ENCODE measurements at places on chromosomes 3 and 15.

DNA sequence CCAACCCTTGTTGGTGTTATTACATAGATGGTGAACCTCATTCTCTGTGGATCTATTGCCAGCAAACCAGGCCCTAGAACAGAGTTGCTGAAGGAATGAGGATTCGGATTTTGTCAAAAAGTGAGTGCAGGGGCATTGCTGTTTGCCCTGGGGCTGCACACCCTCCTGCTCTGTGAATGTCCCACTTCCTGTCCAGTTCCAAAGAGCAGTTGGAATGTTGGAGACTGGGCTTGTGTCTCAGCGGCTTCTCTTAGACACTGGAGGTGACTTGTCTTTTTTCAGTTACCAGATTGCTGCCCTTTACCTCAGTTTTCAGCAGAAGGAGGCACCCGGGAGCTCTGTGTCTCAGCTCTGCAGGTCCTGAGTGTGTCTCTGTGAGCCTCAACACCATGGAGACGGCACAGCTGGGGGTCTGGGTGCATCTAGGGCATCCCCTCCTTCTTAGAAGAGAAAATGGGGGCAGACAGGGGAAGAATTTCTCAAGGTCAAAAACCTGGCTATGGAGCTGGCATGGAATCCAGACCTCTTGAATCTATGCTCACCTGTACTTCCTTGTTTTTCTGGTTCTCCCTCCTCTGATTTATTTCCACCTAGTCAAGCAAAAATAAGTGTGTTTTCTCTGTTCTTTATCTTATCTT lies 46.3 kb downstream of the LIMD1 start:
- DNase-seq: no peak

DNA sequence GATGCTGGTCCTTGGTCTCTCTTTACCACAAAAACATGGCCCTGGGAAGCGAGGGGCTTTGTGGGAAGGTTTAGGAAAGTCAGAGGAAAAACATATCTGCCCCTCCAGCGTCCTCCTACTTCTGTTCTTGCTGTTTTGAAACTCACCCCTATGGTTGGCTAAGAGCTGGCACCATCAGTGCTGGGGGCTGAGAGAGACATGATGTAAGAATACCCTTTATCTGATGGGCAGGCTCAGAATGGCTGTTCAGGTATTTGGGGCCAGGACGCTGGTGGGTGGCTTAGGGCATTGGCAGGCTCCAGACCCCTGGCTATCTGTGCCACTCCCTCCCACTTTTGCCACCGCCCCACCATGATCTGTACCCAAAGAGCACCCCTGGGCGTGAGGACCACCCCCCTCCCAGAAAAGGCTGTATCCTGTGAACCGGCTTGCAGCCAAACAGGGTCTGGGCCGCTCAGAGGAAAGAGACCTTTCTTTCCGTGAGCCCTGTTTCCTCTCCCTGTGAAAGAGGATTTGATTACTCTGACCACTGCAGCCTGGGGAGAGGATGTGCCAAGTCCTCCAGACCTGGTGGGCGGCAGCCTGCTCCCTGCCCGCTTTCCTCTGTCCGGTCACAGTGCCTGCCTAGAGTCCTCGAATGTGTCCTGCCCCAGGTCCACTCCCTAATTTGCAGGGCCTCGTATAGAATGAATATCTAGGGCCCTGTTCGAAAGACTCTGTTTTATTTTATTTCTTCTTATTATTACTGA lies 61.3 kb upstream of the SLC6A6 start:
- no peak for DNase-seq

DNA sequence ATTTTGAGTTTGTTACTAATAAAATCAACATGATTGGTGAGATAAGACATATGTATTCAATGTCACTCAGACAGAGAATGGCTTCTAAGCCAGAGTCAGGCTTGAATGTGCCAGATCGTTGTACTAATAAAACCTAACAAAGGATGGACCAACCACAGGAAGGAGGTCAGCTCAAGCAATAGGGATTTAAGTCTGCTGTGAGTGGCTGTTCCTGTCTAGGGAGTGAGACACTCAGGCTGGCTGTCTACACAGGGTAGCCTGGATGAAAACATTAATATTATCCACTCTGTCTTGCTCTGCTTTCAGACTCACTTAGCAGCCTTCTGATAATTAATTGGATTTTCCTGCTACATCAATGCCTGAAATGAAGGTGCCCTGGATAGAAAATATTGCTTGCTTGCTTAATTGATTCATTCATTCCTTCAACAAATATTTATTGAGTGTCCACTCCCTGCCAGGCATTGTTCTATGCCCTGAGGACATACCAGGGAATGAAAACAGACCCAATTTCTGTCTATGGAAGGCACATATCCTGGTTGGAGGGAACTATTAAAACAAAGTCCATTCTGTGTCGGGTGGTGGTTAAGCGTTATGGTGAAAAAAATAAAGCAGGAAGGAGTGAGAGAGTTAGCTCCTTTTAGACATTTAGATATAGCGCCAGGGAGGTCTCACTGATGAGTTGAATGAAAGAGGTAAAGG lies 239.4 kb downstream of the CHST2 start:
- no peak for DNase-seq

DNA sequence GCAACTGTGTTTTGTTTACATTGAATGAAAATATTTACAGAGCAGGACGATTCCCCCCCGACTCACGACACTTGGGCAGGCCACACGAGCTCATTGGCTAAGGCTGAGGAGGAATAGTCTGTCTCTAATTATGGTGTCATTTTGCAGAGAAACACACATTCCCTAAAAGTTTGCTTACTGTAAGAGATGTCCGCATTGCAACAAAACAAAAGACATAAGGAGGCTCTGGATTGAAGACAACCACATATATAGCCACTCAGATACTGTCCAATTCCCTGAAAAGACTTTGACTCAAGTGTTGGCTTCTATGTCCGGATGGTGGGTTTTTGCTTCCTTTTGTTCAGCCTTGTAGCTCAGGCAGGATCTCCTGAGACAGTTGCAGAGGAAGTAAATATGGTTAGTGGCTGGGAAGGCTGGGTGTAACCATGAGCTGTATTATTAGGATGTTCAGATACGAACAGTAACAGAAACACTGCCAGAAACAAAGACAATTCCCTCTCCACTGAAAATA lies 170.4 kb downstream of the KLHL25 start:
- DNase-seq: no peak

- DNase-seq: no peak
These were observed 55.5 kb downstream of the SMAD6 start for GRCh38 chr15:66757521-66757920.

DNA sequence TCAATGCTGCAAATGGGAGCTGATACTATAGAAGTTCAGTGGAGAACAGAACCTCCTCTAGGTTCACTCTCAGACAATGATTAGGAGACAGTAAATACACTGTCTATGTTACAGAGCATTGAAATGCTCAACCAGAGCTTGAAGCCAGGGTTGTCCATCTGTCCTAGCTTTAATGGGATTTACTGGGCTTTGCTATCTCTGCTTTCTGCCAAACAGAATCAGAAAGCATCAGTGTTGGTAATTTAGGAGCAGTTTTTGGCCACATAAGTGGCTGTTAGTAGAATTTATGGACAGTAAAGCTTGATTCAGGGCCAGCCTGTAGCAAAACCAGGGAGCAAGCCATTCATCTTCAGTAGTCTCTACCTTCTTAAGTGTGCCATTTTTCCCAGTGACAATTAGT lies 396.3 kb downstream of the LSAMP start:
- DNase-seq: no peak

- DNase-seq: no peak
These were observed 27.2 kb downstream of the AKAP13 start for GRCh38 chr15:85407421-85408269.

DNA sequence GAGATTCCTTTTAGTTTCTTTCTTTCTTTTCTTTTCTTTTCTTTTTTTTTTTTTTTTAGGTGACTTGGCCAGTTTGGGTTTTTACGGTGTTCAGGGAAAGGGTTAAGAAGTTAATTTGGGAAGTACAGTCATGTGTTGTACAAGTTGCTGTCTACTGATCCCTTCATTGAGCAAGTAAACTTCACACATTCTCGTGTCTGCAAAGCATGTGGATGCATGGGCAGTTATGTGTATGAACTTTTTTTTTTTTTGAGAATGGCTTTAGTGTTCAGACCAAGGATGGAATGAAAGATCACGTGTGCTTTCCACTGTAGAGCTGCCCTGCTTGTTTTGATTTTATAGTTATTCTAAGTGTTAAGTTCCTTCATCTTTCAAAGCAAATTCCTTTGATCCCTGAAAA lies 132.3 kb downstream of the PGPEP1L start:
- DNase-seq: no peak

DNA sequence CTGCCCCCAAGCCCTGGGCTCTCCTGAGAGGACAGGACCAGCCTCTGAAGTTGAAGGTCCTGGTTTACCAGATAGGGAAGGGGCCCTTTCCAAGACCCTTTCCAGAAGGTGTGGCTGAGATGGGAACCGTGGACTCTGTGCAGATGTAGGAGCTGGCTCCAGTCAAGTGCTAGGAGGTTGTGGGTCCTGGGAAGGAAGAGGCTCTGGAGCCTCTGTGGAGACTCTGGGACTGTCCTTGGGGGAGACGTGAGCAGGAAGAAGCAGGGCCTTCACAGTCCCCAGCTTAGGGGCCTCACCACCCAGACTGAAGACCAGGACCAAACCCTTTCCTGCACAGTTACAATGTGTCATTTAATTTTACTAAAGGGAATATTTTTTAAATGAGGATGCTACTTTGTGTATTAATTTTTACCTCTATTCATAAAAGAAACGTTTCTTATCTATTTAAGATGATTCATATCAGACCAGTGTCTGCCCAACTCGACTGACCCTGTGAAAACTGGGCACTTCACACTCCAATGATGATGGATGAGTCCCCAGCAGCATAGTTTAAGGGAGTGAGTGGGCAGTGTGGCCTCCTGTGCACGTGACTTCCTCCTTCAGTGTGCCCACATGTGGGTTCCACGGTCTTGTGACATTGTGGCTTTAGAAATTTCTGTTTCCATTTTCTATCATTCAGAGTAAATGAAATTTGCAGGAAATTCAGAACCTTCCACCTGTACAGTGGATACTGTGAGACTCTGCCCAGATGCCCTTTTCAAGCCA lies 10.9 kb downstream of the CCR5AS start:
- no peak for DNase-seq

GRCh38 chr15:100914876-100915275 lies 4.3 kb upstream of the LRRK1 start:
- DNase-seq: no peak

- DNase-seq: no peak
These were observed 55.3 kb upstream of the P2RY1 start for GRCh38 chr3:152779653-152780052.

GRCh38 chr3:153079386-153079785 lies 82.6 kb upstream of the RAP2B start:
- DNase-seq: no peak

DNA sequence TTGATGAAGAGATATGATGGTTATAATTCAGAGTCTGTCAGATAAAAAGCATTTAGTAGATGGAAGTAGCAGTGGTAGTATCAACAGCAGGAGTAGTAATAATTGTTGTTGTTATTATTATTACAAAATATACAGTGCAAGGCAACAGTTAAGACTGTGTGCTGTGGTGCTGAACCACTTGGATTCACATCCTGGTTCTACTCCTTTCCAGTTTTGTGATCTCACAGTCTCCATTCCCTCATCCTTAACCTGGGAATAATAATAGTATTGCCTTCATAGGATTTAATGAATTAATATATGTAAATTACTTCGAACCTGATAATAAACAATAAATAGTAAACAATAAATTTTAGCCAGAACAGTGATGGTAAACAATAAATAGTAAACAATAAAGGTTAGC lies 37.1 kb upstream of the TSC22D2 start:
- DNase-seq: no peak

DNA sequence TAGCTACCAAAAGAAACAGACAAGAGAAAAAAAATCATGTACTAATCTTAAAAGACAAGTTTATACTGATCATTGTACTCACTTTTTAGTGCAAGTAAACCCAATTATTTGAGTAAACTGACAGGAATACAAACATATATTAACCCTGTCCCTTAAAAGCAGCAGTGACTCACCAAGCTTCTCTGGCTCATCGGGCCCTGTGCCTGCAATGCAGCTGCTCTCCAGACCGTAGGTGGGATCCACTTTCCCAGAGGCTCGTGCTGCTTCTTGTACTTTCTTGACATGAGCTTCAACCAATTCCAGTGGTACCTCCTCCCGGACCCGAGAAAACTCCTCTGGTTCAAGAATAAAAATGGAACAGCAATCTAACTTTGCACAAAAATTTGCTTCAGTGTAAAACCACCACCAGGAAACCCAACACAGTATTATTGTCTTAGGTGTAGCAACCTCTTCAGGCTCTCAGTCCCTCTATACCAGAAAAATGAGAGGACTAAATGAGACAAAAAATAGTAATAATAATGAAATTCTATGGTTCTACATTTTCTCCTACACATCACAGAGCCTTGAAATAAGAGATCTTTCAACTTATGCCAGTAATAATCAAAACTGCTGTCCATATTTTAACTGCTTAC lies 82.6 kb upstream of the CSPG5 start:
- DNase-seq: no peak

GRCh38 chr15:85335193-85335942 lies 45.0 kb upstream of the AKAP13 start:
- DNase-seq: no peak

- no peak for DNase-seq
These were observed 4.9 kb upstream of the MAGEF1 start for GRCh38 chr3:184716622-184717398.

DNA sequence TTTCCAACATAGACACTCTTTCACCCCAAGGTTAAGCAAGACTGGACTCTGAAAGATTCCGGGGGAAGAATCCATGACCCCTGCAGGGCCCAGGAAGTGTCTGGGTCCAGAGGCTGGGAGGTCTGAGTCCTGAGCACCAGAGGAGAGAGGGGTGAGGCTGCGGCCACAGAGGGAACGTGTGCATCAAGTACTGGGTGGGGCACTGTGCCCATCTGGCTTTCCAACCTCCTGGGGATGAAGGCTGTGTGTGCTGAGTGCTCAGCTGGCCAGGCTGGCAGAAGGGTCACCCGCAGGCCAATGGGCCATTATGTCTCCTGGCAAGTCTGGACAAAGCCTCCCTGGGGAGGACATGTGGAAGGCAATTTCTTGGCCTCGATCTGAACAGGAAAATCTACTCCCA lies 3.3 kb downstream of the CHRNA3 start:
- no peak for DNase-seq

GRCh38 chr3:179526989-179527391 lies 35.7 kb upstream of the ACTL6A start:
- no peak for DNase-seq

DNA sequence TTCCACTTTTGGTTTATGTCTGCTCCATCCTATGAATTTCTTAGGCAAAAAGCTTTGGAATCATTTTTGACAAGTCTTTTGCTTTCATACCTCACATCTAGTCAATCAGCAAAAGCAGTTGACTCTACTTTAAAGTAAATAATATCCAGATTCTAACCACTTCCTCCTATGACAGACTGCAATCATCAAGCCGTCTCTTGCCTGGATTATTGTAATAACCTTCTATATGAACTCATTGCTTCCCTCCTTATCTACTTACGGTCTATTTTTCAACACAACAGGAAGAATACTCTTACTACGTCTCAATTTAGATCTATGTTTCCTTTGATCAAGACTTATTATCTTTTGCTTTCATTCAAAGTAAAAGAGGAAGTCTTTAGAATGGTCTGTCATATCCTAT lies 20.7 kb downstream of the CLDN1 start:
- no peak for DNase-seq

All from activated CD8-positive, alpha-beta memory T cell treated with anti-CD3 and anti-CD28 coated beads for 1 hour (primary cell).